ENCODE measurements at places on chromosomes 4 and X.
A peak's percentile ranks its signal among the peaks of the same experiment; 100 is the strongest.

GRCh38 chr4:3853388-3854035 lies 87.3 kb downstream of the ADRA2C start:
- DNase-seq, result no peak

DNA sequence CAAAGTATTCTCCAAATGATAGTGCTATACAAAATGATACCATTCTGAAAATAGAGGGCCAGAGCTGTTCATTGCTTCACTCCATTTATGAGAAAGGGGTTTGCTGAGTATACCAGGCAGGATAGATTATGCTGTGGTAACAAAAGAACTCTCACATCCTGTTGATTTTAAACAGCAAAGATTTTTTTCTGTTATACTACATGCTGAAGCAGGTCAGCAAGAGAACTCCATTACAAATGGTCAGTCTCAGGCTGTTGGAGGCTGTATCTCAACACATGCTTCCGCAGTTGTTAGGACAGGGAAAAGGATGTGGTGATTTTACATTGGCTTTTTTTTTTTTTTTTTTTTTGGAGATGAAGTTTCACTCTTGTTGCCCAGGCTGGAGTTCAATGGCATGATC lies 13.7 kb upstream of the KLHL5 start:
- no peak for DNase-seq

DNA sequence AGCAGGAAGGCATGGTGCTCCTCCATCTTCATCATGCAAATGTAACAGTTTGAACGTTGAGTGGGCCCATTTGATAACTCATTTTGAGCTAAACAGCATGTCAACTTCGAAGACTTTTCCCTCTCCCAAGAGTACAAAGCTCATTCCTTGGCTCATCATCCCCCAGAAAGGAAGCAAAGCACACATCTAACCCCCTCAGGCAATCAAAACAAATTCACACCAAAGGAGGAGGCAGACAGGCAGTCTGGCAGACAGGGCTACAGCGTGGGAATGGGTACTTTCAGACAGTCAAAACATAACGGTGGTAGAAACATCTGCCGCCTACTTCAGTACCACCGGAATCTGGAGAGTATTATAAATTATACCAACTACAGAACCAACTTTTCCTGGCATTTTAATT lies 81.7 kb downstream of the PCDH19 start:
- DNase-seq, result no peak

GRCh38 chrX:48786341-48786800 lies at the start of gene GATA1:
GATA1 (plus strand) TSS chrX:48786590; CDS start chrX:48791110, 4,520 bp downstream.
- no peak for DNase-seq

DNA sequence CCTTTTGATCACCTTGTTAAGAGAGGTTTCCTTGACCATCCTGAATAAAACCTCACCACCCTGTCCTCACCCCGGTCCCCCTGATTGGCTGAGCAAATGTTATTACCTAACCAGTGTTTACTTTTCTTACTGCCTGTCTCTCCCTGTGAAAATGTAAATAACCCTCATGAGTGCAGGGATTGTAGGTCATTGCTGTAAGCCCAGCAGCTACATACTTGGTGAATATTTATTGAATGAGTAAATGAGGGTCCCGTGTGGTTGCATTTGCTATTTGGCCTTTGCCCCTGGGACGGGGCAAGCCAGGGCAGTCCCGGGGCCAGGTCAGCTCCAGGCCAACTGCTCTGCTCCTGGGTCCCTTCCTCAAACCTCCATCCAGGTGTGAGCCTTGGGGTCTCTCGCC lies 55.5 kb upstream of the CLCN4 start:
- DNase-seq, result no peak

- peak; percentile 52 for DNase-seq
Measured at GRCh38 chr4:95546866-95547714, 1.7 kb downstream of the UNC5C start.

- DNase-seq, result no peak
Measured at GRCh38 chr4:8232748-8233147, 33.7 kb downstream of the SH3TC1 start.

DNA sequence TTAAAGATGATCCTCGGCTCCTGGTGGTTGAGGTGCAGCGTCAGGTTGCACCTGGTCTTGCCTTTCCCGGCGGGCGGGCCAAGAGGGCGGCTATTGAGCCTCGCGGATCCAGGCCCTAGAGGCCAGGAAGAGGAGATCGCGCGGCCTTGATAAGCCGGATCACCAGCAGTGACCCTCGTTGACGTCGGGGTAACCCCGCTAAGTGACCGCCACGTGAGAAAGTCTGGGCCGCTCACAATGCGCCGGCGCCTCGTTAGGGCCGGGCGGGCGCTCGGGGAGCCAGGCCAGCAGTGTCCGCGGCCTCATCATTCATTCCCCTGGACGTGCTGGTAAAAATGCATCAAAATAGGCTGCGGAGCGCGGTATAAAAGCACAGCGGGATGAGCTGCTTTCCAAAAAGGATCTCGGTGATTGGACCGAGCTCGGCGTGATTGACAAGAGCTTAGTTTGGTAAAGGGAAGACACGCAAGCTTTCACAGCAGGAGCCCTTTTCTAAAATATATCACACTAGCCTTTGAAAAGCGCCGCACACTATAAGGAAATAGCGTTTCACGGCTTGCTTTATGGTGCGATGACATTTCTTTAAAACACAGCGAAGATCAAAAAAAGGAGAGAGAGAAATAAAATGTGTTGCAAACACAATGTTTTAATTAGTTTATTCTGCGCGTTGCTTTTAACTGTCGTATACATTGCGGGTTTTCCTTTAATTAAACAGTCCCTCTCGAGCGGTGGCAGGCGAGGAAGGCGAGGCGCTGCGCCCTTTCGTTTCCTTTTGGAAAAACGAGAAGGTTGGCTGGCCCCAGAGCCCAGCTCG lies 15.9 kb upstream of the ZIC3 start:
- no peak for DNase-seq

GRCh38 chr4:52266537-52267137 lies 215.5 kb downstream of the SPATA18 start:
- no peak for DNase-seq

DNA sequence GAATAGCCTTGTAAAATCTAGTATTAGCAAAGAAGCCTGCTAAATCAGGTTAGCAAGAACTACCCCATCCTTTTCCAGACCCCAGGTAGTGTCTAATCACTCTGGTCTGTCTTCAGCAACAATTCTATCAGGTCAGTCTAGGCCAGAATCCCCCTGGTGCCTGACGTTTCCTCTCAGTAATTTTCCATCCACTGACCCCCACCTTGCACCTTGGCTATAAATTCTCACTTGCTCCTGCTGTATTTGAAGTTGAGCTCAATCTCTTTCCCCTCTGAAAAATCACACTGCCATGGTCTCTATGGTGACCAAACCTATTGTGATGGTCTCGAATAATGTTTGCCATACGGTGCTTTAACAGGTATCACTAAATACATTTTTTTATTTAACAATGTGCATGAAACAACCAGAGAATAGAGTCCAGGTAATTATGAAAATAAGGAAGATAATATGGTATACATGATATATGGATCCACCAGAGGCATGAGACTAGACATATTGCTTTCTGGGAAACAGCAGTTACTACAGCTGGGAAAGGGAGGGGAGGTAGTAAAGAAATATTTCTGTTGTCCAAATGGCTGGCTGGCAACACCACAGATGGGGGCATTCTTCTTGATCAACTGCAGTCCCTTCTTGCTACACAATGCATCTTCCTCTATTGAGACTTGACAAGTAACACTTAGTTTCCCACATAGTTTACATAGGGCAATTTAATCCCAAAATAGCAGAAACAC lies 33.8 kb downstream of the CXCL1 start:
- no peak for DNase-seq

GRCh38 chr4:4694296-4694772 lies 152.5 kb upstream of the STX18 start:
- peak; percentile 44 for DNase-seq

DNA sequence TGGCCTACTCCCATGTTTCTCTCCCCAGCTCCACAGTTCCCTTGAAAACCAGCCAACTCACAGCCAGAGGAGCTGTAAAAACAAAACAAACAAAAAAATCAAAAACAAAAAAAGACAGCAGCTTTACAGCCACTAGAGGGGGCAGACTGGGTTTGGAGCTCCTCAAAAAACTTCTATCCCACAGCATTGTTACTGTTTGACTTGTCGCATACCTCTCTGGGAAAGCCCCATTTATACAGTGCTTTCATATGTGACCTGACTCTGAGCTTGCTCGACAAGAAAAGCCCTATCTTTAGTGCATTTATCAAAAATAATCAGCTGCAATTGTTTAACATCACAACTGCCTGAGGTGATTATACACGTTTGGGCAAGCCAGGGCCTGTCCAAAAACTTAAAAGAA lies 21.6 kb downstream of the TSPAN6 start:
- DNase-seq, result no peak

DNA sequence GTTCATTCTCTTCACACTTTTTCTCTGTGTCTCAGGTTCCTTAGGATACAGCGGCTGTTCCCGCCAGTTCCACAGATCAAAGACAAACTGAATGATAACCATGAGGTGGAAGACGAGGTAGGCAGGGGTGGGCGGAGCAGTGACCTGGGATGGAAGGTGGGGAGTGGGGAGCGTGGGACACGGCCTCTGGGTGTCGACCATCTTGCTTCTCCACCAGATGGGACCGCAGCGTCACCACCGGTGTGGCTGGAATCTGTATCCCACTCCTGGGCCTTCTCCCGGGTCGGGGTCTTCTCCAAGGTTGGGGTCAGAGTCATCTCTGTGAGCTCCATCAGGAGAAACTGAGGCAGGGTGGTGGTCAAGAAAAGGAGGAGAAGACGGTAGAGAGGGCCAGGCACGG lies 31.2 kb upstream of the IL3RA start:
- DNase-seq, result no peak
